Endodermal cell (in vitro differentiated cells): ENCODE measurements at places on chromosomes 2 and 18. TPM values are rescaled to one million over a fixed set of nuclear protein-coding genes. Genes with fewer than 3 reads are reported as not detected.

Gene PLGLB1
- total RNA-seq, result not detected in 3 replicates

Gene MYO3B
- 4.3 and 5.2 TPM in 2 replicates for total RNA-seq

Gene IL36B
- not detected in 3 replicates for total RNA-seq

DNA sequence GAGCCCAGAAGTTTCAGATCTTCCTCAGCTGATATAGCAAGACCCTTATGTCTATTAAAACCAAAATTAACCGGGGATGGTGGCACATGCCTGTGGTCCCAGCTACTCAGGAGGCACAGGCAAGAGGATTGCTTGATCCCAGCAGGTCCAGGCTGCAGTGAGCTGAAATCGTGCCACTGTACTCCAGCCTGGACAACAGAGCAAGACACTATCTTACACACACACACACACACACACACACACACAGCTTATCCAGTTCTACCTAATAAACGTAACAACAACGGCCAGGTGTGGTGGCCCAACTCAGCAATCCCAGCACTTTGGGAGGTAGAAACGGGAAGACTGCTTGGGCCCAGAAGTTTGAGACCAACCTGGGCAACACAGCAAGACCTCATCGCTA is 7.5 kb downstream of the LPIN2 start:
- no peak for DNase-seq
- no peak overlapping the region for H3K27ac ChIP-seq
- peaks cover 7% of the 10 kb centered on the region for H3K27me3 ChIP-seq
- H3K36me3 ChIP-seq, result peaks cover 67% of the 10 kb centered on the region
- no peak overlapping the region for H3K4me3 ChIP-seq
- H3K4me1 ChIP-seq, result peaks cover 5% of the 10 kb centered on the region

- peak; percentile 62 for DNase-seq
- peaks cover 2% of the 10 kb centered on the region for H3K4me1 ChIP-seq
- no peaks in the 10 kb centered on the region for H3K36me3 ChIP-seq
- H3K4me3 ChIP-seq, result peak overlapping the region; percentile 77
- H3K27ac ChIP-seq, result peak overlapping the region; percentile 97
Measured at GRCh38 chr2:66578054-66578686, 143.2 kb downstream of the MEIS1 start.

DNA sequence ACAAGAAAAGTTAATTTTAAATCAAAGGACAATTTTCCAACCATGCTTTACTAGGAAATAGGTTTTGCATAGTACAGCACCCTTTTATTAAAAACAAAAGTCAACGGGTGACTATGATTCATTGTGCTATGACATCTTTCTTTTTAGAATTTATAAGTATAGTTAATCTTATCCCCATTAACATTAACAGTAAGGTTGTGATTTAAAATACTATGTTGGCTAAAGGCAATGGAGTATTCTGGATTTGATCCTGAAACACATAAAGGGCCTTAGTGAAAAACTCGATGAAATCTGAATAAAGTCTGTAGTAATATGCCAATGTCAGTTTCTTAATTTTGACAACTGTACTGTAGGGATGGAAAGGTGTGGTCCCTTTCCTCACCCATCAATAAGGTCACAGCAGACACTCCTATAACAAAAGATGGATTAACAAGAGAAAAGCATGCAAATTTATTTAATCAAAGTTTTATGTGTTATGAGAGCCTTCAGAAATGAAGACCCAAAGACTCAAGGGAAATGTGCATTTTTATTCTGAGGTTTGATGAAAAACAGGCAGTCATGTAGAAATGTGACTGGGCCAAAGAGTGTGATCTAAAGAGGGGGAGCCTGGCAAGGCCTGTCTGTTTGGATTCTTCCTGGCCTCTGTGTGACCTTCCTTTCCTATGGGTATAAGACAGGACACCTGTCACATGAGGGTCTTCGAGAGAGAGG is 731.4 kb downstream of the TSN start:
- H3K36me3 ChIP-seq, result no peaks in the 10 kb centered on the region
- no peak overlapping the region for H3K27ac ChIP-seq
- H3K27me3 ChIP-seq, result no peaks in the 10 kb centered on the region
- no peak overlapping the region for H3K4me3 ChIP-seq
- H3K4me1 ChIP-seq, result no peaks in the 10 kb centered on the region

DNA sequence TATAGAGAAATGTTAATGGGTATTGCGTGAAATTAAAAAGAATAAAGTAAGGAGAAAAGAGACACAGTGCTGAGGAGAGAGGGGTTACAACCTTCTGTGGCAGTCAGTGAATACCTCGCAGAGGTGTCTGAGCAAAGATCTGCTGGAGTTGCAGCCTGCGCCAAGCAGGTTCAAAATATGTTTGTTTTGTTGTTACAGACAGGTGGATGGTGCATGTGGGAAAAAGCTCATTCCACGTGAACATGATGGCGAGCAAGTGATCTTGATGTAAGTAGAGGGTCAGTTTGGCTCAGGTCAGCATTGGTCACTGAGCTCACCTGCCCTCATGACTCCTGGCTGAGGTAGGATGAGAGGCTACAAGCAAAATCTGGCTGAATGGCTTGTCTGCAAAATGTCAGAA is 66.2 kb downstream of the SOX11 start:
- H3K27ac ChIP-seq, result no peak overlapping the region
- no peak overlapping the region for H3K4me3 ChIP-seq
